ENCODE measurements at places on chromosomes 6 and 20. TPM values are rescaled to one million over a fixed set of nuclear protein-coding genes. Genes with fewer than 3 reads are reported as not detected.

The SYNDIG1 gene
- 1.6 TPM for total RNA-seq

The NDRG3 gene
- 23.6 TPM for total RNA-seq

The PNLDC1 gene
- 0.08 TPM for total RNA-seq

The TRIM38 gene
- total RNA-seq, result 1.8 TPM

Data from A549 treated with Hydrocortisone at 1 μM for 4 hours (cell line).